ENCODE measurements at places on chromosomes 5 and 9.

GRCh38 chr5:170171811-170172210 is 61.0 kb upstream of the C5orf58 start:
- no peak for DNase-seq

- DNase-seq, result no peak
These were observed 199.4 kb downstream of the MED10 start for GRCh38 chr5:6178846-6179532.

DNA sequence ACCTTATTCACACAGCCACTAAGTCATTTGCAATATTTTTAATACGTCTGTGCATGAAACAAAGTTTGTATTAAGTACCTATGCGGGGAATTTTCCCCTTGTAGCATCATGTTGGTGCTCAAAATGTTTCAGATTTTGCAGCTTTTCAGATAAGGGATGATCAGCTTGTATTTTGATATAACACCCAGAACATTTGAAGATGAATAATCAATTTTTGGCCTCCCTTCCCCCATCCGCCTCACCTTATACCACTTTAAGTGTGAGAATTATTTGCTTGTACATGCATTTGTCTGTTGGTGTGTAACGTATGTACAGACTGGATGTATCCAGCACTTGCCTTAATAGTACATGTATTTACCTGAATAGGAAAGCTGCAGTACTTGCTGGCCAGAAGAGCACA is 1.7 kb downstream of the JAK2 start:
- DNase-seq, result no peak

GRCh38 chr9:7104625-7105024 is 346.9 kb downstream of the KDM4C start:
- DNase-seq, result no peak

DNA sequence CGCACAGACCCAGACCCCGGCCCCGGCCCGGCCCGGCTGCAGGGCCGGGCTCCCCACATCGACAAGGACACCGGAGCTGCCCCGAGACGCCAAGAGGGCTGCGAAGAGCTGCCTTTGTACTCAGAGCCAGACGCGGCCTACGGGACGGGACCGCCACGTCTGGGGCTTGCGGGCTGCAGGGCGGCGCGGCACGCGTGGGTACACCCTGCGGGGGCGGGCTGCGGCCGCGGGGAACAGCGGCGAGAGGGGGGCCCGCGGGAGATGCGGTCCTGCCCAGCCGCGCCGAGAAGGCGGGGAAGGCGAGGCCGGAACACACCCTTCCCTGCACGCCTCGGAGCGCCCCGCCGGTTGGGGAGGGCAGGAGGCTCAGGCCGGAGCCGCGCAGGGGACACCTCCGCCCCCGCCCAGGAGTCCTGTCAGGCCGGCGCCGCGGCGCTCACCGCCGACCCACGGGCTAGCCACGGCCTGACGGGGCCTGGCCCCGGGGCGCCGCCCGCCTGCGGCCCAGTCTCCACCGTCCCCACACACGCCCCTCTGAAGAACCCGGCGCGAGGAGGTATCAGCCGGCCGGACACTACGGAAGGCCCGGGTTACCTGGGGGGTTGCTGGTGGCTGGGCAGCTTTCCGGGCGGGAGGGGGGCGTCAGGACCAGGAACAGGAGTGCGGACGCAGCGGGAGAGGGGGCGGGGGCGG is 478 bp downstream of the RAB14 start:
- DNase-seq, result peak; percentile 35

- no peak for DNase-seq
These were observed 902.4 kb downstream of the NR2F1-AS1 start for GRCh38 chr5:92678640-92679039.

GRCh38 chr5:72126796-72127195 is 19.5 kb downstream of the MAP1B start:
- no peak for DNase-seq

- no peak for DNase-seq
These were observed at the start of gene ADAMTS12 for GRCh38 chr5:33891788-33892619. Gene ADAMTS12 (minus strand): TSS chr5:33891990. CDS start chr5:33891856, 134 bp downstream.

GRCh38 chr9:89890326-89890980 is 285.6 kb downstream of the GADD45G start:
- DNase-seq, result no peak

DNA sequence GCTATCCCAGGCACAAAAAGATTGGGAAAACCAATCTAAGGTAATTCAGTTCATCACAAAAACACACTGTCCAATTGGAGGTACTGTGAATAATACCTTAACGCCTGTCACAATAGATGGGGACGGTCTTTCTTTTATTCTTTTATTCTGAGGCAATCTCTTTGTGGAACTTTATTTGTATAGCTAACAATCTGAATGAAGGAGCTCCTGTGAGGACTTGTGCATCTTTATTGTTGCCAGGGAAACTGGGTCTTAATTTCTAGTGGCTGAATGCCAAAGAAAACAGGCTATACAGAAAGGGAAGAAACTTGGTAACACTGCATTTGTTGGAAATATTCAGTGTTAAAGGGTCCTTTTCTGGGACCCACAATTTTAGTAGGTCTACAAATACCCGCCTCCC is 546.9 kb upstream of the C9orf72 start:
- DNase-seq, result no peak

DNA sequence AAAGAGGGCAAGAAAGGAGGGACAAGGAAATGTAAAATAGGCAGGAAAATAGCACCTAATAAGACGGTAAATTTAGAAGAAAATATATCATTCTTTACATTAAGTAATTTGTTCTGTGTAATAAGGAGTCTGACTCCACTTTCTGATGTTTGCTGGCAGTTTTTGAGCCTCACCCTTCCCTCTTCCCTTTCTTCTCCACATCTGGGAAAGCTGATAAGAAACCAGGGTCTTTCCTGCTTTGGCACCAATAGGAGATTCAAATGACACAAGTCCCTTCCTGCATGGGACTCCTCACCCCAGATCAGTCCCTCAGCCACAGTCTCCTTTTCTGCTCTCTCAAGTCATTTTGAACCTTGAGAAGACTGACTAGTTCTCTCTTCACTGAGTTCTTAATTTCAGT is 31.2 kb upstream of the LECT2 start:
- no peak for DNase-seq

DNA sequence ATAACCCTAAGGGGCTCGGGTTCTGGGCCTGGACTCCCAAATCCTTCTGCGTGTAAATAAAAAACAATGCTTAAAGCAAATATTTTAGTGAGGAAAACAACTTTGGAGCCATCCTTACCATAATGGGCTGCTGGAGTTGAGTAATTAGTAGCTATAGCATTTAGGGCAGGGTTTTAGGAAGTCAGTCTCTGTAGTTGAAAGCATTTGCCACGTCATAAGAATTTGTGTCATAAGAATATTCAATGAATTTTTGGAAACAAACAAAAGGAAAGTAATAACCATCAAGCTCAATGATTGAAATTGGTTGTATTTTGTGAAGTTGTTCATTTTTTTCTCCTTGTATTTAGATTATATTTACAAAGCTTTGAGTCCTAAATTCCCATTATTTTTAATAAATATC is 114.8 kb upstream of the ELL2 start:
- peak; percentile 63 for DNase-seq

GRCh38 chr9:89595646-89596045 is 9.2 kb upstream of the GADD45G start:
- DNase-seq, result no peak

- DNase-seq, result no peak
These were observed 327.4 kb downstream of the SH3GL2 start for GRCh38 chr9:17906176-17906840.

- no peak for DNase-seq
These were observed 111.8 kb downstream of the HMHB1 start for GRCh38 chr5:143923634-143924266.

GRCh38 chr9:94949370-94949769 is 222.9 kb downstream of the AOPEP start:
- DNase-seq, result no peak

DNA sequence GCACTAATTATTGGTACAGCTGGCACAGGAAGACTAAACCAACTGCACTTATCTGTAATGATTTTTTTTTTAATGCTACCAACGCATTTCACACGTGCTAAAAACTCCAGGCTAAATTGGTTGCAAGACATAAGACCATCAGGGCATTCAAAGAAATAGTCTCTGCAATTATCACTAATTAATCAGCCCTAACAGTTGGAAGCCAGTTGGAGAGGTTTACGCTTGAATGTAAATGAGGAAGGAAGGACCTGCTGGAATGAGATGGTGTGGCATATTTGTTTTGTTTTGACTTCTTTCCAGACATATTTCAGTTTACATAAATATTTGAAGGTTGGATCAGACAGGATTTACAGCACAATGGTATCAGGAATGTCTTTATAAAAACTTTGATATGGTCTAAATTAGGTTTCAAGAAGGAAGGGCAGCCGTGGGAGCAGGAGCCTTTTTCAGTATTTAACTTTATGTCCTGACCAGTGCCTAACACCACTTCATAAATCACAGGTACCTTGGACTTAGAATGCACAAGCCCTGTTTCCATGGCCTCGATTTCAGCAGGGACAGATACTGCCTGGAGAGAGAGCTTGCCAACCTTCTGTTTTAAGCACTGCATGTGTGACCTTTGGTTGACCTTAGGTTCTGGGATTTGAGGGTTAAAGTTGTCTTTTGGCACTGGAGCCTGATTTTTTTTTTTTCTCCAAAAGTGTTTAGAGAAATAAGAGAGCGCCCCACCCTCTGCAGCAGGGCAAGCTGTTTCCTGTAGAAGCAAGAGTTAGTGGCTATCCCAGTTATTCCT is 199.8 kb upstream of the MAP3K1 start:
- DNase-seq, result no peak

DNA sequence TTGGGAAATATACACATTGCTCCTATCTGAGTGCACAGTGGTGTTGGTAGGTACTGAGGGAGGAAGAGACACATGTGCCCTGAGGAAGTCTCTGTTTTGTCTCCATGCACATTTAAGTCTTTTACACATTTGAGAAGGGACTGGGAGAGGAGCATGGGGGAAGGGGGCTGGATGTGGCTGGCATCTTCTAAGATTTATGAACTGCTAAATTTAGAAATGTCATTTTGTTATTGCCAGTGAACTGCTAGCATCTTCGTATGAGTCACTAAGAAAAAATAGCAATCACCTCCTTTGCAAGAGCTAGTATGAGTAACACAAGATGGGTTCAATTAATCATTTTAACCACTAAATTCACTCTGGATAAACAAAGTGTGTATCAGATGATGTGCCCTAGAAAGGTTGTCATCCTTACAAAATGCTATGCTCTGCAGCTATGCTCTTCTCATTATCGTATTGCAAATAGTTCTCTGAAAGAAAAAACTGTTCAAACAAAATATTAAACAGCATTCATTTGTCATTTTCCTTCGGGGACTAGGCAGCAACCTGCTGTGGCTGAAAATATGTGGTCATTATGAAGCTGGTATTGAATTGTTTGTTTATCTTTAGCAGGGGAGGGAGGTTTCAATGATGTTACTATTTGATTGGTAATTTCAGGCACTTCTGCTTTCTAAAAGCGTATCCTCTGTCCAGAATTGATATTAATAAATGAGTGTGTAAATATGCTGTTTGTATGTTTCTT is 236.5 kb downstream of the DMRTA1 start:
- no peak for DNase-seq

DNA sequence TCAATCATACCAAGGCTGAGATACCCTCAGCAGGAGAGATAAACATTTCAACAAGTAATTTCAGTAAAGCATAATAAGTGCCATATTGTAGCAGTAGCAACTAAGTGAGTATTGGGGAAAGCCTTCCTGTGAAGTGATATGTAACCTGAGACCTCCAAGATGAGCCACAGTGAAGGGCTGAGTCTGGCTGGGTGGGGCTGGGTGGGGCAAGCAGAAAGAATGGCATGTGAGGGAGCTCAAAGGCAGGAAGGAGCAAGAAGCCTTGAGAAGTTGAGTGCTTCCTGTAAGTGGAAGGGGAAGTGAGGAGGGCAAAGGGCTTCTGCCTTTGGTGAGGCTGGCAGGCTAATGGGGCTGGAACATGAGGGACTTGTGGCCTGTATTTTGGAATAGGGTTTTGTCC is 19.7 kb upstream of the ASTN2 start:
- DNase-seq, result no peak

DNA sequence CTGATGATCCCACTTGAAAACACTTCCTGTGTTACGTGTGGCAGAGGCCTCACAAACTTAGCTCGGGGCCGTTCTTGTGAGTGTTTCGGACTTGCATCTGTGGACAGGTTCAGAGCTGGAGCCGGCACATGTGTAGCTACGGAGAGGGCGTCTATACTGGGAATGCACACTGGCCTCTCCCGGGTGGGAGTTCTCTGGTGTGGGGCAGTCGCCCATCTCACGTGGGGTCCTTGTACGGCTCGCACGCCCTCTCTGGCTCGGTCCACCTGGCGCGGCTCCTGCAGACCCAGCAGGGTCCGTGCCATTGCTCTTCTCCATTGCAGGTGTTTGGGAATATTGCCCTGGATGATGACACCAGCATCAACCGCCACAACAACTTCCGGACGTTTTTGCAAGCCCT is 197.9 kb downstream of the CACNA1B start:
- no peak for DNase-seq

GRCh38 chr5:10460252-10460906 is 18.7 kb downstream of the ROPN1L start:
- no peak for DNase-seq

DNA sequence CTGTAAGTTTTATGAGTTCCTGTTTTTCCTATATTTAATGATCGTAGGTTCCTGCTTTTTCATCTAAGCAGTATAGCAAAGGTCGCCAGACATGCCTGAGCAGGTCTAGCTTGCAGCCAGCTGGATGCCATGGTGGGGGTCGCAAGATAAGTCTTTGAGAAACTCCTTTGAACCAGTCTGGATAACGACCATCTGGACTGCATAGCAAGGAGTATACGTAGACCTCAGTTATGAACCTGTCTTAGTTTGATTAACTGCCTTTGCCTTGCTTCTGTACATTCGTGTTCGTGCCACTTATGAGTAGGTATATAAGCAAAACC is 8.4 kb upstream of the SPATA31E1 start:
- DNase-seq, result no peak

DNA sequence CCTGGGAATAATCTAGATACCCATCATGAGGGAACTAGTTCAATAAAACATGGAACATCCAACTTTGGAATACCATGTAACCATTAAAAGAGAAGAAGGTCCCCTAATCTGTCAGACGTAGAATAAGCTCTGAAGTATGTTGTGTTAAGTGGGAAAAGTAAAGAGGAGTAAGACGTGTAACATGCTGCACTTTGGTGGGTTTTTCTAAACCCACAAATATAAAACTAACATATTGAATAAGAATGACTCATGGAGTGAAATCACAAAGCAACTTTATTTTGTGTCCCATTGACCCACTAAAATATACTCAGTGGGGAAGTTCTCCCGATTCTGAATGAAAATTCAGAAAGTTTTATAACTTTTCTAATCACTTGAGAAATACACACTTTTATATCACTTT is 67.9 kb upstream of the PIK3R1 start:
- DNase-seq, result no peak
